Activated gamma-delta T cell treated with anti-CD3 and anti-CD28 coated beads, Interleukin-2, amount 50 U/mL, for 16 hours (primary cell): ENCODE measurements at places on chromosomes 7 and 10.

GRCh38 chr7:105309235-105310169 is 79.2 kb downstream of the SRPK2 start:
- no peak for DNase-seq

DNA sequence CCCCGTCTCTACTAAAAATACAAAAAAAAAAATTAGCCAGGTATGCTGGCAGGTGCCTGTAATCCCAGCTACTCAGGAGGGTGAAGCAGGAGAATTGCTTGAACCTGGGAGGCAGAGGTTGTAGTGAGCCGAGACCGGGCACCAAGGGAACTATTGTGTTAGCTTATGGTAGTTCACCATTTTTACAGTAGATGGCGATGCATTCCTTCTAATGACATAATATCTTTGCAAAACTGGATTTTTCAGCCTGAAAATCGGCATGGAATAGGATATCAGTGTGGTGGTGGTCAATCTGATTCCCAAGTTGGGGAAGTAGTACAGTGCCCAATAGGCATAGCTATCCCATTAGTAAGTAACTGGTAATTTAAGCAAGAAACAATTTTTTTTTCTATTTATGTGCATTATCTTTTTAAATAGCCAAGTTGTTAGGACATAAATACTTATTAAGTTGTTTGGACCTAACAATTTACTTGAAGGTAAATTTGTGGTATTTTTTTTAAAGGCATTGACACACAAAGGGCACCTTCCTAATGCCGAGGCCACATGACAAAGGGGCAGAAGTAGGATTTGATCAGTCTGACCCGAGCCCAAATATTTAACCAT is 17.6 kb upstream of the IMPDH1 start:
- DNase-seq, result no peak

GRCh38 chr7:8325067-8325466 is 63.1 kb upstream of the ICA1 start:
- no peak for DNase-seq

DNA sequence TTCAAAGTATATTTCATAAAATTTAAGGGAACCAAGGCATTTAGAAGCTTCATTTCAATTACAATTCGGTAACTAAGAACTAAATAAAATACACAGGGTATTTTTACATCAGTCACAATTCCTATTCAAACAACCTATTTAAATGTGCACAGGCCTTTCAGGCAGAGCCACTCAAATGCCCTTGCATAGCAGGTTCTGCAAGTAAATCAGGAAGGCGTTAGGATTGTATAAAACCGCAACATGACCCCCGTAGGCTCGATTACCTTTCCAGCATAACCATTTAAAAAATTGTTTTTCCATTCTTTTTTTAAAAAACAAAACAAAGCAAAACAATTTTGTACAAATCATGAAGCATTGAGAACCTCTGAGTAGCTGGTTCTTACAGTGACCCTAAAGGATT is 289.9 kb upstream of the SP8 start:
- DNase-seq, result no peak

DNA sequence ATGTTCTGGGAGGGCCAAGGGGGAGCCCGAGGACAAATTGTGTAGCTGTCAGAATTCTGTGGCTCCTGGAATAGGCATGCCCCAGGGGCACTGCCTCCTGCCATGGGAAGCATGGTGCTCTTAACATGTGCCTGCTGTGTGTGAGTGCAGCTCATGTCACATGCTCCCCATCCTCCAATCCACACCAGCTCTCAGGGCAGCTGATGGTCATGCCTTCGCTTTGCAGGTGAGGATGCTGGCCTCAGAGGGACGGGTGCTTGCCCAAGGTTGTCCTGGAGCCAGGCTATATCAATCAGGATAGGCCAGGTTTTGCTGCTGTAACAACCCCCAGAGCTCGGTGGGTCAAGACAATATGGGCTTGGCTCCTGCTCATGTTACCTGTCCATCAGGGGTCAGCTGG is 303.4 kb downstream of the RPS24 start:
- DNase-seq, result no peak

GRCh38 chr7:105228555-105228954 is 160.2 kb downstream of the SRPK2 start:
- no peak for DNase-seq

DNA sequence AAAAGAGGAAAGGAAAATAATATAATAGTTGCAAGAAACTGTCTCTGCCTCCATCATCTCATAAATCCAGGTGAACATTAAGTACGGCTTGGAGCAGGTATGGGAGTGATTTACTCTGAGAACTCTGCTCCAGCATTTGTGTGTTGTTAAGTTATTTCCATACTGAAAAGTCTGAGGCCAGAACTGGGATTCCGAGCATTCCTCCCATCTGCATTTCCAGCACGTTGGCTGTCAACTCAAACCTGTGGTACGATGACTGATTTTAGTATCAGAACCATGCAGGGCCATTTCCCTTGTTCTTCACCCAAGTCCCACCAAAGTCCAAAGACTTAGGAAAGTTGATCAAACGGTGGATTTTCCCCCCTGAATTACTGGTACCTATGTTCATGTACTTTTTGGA is 104.9 kb downstream of the CREB5 start:
- DNase-seq, result no peak

- no peak for DNase-seq
Measured at GRCh38 chr7:106064771-106065574, 47.1 kb downstream of the SYPL1 start.

DNA sequence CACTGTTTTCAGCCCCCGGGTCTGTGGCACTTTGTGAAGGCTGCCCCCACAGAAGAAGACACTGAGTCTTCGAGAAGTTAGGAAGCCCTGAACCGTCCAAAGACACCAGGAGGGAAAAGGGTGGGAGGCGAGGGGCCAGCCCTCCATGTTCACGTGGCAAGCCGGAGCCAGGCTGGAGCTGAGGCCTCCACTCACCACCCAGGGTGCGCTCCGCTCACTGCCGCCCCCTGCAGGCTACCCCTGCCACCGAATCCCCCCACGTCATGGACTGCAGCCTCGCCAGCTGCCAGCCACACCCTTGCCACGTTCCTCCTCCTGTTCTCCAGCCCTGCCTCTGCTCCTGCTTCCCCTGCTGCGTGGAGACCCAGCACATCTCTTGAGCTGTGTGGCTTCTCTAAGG is 59.0 kb upstream of the EN2 start:
- DNase-seq, result no peak

GRCh38 chr10:75647675-75648074 is 216.3 kb downstream of the LRMDA start:
- DNase-seq, result no peak

DNA sequence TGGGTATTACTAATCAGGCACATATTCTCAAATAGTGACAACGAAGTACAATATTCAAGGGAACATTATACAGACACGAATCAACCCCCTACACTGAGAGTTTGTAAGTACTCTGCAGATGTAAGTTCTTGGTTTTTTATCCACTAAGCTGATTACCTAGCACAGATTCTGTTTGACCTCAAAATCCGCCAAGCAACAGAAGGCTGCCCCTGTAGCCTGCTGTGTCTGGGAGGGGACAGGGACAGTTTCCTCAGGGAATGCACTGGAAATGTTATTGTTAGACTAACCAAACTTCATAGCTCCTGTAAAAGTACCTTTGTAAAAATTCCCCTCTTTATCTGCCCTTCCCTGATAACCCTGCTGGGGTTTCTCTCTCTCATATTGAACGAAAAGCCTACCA is 45.2 kb upstream of the ZRANB1 start:
- no peak for DNase-seq
